ENCODE measurements at places on chromosomes 2 and 18.

DNA sequence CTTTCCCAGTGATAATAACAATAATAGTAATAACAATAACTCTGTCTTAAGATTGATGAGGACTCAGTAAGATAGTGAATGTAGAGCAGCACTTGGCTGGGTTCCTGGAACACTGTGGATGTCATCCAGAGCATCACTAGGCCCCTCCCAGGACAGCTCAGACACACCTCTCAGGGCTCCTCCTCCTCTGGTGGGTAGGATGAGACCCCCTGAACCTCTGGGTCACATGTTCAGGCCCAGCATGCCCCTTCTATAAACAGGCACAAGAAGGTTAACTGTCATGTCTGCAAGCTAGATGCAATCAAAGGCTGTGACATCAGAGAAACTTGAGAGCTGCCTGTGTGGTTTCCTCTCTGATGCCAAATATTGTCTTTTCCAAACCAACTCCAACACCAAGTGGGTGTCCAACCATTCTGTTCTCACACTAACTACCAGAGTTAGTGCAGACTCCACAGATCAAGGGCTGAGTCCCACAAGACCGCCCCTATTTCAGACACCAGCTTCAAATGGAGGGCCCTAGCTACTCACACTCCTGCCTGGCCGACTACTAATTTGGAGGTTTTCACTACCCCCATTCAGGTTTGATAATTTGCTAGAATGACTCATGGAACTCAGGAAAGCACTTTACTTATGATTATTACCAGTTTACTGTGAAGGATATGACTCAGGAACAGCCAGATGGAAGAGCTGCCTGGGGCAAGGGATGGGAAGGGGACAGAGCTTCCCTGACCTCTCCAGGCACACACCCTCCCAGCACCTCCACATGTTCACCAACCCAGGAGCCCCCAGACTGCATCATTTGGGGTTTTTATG, 46.4 kb upstream of the BZW1 start:
- peak; percentile 91 for ATAC-seq

DNA sequence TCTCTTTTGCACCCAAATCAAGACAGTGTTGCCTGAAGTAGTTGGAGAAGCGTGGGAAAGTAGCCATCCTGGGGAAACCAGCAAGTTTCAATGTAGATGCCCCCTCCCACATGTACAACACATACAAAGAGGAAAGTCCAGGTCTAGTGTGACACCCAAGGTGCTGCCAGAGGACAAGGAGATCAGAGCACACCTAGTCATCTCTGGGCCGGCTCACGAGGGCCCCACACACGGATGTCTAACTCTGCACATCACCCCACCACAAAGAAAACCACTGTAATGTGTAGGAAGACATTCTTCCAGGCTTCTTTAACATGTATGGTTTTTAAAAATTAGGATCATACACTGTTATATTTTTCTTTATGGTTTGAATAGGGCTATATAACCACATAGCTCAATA, 21.6 kb downstream of the PARD6G start:
- ATAC-seq = no peak

DNA sequence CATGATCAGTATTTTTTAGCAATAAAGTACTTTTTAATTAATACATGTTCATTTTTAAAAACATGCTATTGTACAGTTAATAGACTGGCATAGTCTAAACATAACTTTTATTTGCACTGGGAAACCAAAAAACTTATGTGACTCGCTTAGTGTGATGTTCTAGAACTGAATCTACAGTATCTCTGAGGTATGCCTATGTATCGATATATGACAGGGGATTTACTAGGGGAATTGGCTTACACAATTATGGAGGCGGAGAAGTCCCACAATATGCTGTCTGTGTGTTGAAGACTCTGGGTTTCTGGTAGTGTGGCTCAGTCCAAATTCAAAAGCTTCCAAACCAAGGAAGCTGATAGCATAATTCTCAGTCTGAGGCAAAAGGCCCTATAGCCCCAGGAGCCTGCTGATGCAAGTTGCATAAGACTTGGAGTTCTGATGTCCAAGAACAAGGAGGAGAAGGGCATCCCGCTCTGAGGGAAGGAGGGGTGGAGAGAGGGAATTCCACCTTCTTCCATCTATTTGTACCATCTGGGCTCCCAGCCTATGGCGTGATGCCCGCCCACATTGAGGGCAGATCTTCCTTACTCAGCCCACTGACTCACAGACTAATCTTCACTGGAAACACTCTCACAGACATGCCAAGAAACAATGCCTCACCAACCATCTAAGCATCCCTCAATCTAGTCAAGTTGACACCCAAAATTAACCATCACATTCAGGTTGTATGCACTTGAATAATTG, 27.5 kb downstream of the ZNF638 start:
- peak; percentile 67 for ATAC-seq

- ATAC-seq = no peak
These were observed 437.2 kb upstream of the PKDCC start for GRCh38 chr2:41610501-41611190.

- no peak for ATAC-seq
These were observed 56.1 kb downstream of the ASAP2 start for GRCh38 chr2:9262671-9263171.

GRCh38 chr2:168469281-168469988, 13.4 kb downstream of the CERS6 start:
- ATAC-seq = peak; percentile 33

Measured in activated CD4-positive, CD25-positive, alpha-beta regulatory T cell treated with anti-CD3 and anti-CD28 coated beads, Interleukin-2, amount 50 U/mL, for 24 hours (primary cell).